ENCODE measurements at places on chromosomes 16 and 17.
A peak's percentile ranks its signal among the peaks of the same experiment; 100 is the strongest.

- DNase-seq = no peak
Observed at GRCh38 chr16:80208015-80208414, 332.8 kb upstream of the DYNLRB2 start.

GRCh38 chr16:21589551-21589950, 9.8 kb upstream of the METTL9 start:
- no peak for DNase-seq

- DNase-seq = peak; percentile 59
Observed at GRCh38 chr17:28204751-28205150, 114.2 kb upstream of the TMEM97 start.

DNA sequence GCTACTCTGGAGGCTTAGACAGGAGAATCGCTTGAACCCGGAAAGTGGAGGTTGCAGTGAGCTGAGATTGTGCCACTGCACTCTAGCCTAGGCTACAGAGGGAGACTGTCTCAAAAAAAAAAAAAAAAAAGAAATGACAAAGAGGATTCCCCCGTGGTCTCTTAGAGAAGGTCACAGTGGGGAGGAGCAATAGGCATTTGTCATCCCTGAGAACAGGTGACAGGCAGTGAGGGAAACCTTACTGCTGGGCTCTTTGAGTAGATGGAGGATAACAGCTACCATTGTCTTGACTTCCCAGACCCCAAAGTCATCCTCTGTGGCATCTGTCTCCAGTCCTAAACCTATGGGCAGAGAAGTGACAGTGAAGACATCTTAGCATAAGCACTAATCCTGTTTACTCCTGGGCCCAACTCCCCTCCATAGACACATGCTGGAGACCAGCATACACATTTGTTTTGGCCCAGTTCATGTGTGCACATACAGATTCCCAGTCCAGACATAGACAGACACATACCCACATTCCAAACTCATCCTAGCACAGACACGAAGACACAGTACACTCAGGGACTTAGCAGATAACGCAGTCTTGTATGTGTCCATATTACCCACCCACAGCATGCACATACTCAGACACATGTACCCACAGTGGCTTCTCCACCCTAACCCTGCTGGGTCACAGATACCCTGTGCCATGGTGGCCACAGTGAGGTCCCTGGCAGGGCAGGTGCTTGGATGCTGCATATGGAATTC, 2.7 kb downstream of the ESRP2 start:
- DNase-seq = no peak

- DNase-seq = no peak
Observed at GRCh38 chr16:1963806-1964505, 670 bp downstream of the RPS2 start.

GRCh38 chr17:13477180-13477611, 124.5 kb downstream of the HS3ST3A1 start:
- no peak for DNase-seq

DNA sequence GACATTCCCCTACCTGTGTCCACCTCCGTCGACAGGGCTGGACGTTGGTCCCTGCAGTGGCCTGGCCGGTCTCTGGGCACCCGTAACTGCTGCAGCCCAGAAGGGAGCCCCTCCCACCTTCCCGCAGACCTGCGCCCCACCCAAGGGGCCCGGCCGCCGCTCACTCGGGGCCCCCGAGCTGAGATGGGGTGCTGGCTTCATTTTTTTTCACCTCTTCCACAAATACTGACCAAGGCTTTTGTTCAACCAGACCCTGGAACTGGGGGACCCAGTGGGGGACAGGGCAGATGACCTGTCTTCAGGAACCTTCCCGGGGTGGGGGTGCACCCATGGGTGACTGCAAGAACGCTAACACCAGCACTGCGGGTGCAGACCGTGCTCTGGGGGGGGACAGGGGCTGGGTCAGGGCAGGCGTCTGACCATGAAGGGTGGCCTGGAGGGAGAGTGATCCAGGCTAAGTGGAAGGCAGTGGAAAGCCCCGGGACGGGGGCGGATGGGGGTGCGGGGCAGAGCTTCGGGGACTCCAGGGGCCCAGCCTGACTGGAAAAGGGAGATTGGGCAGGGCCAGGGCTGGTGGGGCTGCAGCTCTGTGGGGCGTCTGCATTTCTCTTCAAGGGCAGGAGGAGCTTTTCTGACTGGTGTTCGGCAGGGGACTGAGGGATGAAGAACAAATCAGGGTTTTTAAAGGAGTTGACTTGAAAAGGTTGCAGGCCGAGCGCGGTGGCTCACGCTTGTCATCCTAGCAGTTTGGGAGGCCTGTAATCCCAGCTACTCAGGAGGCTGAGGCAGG, 42.3 kb downstream of the SLC7A5 start:
- no peak for DNase-seq

DNA sequence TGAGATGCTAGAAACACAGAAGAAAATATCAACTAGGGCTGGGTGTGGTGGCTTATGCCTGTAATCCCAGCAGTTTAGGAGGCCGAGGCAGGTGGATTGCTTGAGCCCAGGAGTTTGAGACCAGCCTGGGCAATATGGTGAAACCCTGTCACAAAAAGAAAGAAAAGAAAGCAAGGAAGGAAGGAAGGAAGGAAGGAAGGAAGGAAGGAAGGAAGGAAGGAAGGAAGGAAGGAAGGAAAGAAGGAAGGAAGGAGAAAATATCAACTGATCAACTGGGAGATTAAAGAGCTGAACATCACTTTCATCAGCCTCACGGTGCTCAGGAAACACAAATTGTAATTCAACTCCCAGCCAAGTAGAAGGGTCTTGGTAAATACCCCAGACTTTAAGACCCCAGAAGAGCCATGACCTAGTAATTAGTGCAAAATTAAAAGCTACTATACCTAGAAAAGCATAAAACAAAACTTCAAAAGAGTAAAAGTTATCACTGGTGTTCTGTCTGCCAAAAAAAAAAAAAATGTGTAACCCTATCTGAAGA, 27.8 kb upstream of the SLFN13 start:
- no peak for DNase-seq
